ENCODE measurements at places on chromosomes 2 and 18.

DNA sequence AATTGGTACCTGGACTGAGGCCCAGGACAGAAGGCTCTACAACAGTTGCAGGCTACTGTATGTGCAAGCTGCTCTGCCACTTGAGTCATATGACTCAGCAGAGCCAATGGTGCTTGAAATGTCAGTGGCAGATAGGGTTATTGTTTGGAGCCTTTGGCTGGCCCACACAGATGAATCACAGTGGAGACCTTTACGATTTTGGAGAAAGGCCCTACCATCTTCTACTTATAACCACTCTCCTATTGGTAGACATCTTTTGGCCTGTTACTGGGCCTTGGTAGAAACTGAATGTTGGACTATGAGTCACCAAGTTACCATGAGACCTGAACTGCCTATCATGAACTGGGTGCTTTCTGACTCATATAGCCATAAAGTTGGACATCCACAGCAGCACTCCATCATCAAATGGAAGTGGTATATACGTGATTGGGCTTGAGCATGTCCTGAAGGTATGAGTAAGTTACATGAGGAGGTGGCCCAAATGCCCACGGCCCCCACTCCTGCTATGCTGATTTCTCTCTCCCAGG is 88.9 kb upstream of the NRXN1 start:
- DNase-seq = no peak

DNA sequence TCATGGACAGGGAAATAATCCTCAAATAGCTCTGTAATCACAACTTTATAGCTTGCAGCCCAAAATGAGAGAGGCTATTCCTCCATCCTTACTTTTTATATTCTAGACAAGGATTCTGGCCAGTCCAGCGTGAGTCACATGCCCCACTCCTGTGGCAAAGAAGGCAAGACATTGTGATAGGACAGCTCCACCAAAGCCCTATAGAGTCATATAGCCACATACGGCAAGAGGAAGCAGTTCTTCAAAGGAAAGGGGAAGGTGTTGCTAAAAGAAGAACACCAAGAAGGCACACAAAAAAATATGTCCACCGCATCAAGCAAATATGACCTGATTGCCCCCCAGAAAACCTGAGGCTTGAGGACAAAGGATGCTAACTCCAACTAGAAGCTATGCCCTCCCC is 3.4 kb upstream of the GFPT1 start:
- DNase-seq = no peak

GRCh38 chr2:113709022-113709421 is 47.4 kb downstream of the SLC35F5 start:
- DNase-seq = no peak

DNA sequence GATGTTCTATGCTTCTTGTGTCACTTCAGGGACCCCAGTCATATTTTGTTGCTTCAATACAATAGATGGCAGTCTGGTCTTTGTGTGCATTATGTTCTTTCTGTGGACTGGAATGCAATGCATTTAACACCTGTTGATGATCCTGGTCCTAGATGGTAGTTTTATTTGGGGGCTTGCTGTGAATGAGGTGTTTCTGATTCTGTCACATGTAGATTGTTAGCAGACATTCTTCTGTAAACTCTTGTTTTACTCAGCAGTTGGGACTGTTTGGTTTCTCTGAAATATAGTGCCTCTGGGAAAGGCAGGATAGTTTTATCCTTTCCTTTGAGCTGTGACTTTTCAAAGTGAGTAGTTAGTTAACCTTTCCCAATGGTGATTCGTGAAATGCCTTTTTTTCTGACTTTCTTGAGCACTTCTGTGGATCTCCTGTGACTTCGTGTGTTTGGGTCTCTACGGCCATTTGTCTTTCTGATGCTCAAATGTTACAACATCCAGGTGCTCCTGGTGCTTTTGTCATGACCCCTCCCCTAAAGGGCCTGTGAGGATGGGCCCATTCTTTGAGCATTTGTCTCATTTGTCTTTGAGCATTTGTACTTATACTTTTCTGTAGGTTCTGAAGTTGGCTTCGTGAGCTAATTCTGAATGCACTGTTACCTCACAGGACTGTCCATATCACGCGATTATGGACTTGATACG is 20.8 kb downstream of the ADNP2 start:
- DNase-seq = no peak

DNA sequence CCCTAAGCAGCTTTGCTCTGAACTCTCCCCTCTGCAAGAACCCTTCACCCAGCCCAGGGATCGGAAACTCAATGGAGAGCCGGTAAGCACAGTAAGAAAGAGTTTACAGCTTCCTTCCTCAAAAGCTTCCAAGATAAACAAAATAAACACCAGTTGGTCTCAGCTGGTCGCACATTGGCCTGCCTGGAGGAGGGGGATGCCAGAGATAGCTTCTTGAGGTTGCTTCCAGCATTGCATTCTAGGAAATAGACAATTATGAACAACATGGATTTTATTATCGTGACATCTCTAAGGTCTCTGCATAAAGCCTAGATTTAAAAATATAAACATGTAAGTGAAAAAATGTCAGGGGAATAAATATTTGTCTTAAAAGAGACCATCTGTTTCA is 141.5 kb upstream of the PKDCC start:
- DNase-seq = peak; percentile 81

- DNase-seq = no peak
Measured at GRCh38 chr18:80210312-80211083, 36.8 kb downstream of the PARD6G start.

DNA sequence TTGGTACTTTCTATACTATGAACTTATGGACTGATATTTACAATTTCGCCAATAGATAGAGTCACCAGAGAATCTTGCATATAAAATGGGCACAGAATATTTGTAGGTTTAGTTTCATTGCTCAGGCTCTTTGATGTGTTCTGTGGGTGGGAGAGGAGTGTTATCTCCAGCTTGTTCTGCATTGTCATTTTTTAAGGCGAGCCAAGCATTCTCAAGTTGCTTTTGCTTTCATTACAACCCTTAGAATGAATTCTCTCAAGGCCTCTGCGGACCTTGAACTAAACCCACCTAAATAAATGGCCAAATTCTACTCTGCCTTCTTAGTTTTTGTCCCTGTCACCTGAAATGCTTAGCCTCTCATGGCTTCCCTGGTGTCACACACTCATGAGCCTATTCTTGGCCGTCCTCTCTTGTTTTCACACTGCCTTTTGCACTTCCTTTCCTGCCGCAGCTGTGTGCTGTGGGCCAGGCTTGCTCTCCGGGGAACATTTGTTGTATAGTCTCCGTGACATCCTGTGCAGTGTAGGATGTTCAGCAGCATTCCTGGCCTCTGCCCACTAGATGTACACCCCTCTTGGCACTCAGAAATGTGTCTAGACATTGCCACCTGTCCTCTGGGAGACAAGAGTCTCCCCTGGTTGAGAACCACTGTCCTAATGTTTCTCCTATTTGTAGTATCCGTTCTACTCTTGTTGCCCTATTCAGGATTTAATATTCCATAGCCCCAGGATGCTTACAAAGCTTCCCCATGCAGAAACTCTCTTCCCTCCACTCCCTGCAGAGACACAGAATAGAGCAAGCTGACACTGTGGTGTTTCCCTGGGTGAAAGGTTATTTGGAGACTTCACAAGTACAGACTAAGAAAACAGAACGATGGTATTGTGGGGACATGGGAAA is 255.6 kb downstream of the PTPRM start:
- no peak for DNase-seq

DNA sequence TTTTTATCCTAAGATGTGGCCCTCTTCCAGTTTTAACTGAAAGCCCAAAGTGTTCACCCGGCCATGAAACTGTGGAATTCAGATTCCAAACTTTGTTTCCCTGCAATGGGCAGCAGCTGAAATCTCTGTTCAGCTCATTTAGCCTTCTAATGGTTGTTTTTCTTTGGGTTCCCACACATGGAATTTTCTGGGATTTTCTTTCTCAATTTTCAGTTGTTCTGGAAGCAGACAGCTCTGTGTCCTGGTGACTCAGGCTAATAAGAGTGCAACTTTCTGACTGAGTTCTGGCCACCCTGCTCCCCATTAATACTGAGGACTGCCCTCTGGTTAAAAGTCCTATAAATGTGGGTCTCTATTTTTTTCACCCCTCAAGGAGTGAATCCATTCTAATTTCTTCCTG is 78.5 kb downstream of the PMS1 start:
- DNase-seq = no peak

DNA sequence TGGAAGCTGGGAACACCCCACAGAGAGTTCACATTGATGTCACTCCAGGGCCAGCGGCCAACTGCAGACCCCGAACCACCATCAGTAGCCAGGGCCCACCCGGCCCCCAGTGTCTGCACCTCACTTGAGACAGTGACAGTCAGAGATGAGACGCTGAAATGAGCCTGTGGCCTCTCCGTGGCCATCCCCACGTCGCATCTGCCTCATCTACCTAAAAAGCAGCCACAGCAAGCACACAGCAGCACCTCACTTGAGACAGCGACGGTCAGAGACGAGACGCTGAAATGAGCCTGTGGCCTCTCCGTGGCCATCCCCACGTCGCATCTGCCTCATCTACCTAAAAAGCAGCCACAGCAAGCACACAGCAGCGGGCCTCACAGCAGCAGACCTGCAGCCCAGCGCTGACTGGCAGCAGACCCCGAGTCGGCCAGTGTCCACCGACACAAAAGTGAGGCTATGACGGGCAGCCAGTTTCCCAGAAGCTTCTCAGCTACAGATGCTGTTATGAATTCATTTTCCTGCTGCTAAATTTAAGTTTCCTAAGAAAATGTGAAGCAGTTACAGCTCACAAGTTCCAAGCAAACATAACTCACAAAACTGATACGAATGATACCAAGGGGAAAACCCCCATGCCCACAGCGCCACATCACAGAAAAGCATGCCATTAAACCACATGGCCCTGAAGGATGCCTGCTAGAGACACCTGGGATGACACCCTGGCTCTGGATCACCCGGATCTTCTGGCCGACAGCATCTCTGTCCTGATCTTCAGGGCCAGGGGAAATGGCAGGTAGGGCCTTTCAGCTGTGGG is 27.7 kb downstream of the SNORC start:
- DNase-seq = no peak

Data from fibroblast of the conjunctiva (primary cell).